ENCODE measurements at places on chromosomes 13 and 19.

- no peak for DNase-seq
Observed at GRCh38 chr19:7819337-7819736, 10.7 kb upstream of the EVI5L start.

DNA sequence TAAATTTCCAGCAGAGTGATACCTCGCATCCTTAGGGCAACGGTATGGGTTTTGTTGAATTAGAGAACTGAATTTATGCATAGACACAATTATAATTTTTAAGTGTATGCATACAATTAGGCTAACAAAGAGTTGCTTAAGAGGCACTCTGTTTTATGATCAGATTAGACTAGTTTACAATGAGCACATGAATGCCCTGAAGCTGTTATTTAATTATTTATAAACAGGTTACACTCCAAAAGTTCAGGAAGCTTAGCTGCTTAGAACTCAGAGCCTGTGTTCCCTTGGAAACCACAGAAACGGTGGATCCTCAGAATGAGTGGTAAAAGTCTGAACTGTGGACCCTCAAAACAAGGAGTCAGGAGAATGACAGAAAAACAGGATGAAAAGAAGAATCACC, 72.5 kb upstream of the FBXL3 start:
- DNase-seq, result no peak

GRCh38 chr13:71759651-71760511, 107.1 kb downstream of the DACH1 start:
- DNase-seq, result no peak

DNA sequence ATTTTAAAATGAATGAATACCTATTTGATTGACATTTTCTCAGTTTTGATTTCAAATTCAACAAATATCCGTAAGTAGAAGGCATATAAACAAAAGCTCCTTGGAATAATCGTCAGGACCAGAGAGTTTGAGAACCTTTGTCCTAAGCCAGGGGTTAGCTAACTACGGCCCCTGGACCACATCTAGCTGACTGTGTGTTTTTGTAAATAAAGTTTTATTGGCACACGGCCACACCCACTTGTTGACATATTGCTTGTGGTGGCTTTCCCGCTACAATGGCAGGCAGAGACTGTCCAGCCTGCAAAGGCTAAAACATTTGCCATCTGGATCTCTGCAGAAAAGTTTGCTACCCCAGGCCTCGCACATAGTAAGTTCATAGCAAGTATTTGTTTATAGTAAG, 83.4 kb downstream of the GNG7 start:
- DNase-seq, result no peak

GRCh38 chr13:80082396-80083080, 258.4 kb downstream of the SPRY2 start:
- peak; percentile 54 for DNase-seq
